ENCODE measurements at places on chromosomes 6 and 20.
A peak's percentile ranks its signal among the peaks of the same experiment; 100 is the strongest.

- no peak for DNase-seq
Observed at GRCh38 chr6:168992446-168993144, 261.1 kb downstream of the THBS2 start.

GRCh38 chr6:138109042-138109997 is 2.1 kb upstream of the PERP start:
- no peak for DNase-seq

DNA sequence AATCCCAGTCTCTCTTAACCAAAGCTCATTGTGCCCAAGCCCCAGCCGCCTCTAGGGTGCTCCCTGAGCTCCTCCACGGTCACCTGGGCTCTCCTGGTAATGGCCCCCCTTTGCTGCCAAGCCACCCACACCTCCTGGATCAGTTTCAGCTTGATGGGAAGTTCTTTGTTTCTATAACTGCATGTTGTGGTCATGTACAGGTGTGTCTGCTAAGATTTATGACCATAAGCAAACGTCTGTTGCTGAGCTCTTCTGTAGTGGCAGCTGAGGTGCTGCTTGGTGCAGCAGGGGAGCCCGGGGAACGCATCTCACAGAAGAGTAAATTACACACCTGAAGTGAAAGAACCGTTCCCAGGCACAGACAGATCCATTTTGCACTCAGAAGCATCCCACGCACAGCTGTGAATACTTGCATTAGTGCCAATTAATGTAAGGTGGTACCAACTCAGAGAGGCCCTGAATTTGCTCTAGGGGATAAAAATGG is 194.6 kb upstream of the ARID1B start:
- no peak for DNase-seq

- DNase-seq: no peak
Observed at GRCh38 chr6:17938901-17939300, 48.5 kb downstream of the KIF13A start.

GRCh38 chr20:41167118-41167470 is 29.8 kb downstream of the PLCG1 start:
- DNase-seq: no peak

GRCh38 chr20:6703656-6704055 is 63.8 kb upstream of the BMP2 start:
- DNase-seq: no peak

- DNase-seq: no peak
Observed at GRCh38 chr6:7042056-7042653, 65.6 kb upstream of the RREB1 start.

DNA sequence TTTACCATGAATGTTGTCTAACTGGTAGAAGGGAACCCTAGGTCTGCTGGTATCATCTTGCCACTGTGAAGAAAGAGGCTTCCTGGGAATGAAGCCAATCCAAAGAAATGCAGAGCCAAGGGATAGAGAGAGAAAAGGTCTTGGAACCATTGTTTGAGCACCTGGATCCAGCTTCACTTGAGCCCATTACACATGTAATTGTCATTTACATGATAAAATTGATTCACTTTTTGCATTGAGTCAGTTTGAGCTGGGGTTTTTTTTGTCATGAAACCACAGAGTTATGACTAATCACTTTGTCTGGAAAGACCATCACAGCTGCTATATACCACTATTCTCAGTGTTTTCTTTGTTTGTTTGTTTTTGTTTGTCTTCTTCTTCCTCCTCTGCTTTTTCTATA is 112.3 kb downstream of the CBLN4 start:
- DNase-seq: no peak

DNA sequence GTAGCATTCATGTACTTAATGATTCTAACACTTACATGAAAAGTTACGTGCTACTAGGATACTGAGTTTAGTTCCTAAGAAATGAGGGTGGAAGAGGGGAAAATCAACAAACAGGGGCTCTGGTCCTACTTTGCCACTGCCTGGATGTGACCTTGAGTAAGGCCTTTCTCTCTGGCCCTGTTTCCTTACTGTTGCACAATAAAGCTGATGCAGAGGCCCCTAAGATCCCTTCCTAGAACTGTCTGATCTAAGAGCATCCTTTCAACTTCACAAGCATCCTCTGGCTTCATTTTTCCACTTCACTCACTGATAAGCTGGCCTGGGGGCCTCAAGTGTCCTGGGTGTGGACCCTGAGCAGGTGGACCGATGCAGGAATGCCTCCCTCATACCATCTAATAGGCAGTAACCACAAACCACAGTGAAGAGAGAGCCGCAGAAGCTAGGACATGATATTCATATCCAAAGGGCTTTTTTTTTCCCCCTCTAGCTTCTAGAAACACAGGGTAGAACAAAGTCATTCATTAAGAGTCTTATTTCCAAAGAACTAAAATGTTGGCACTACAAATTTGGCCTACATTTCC is 21.6 kb downstream of the FKBP1A start:
- DNase-seq: no peak

DNA sequence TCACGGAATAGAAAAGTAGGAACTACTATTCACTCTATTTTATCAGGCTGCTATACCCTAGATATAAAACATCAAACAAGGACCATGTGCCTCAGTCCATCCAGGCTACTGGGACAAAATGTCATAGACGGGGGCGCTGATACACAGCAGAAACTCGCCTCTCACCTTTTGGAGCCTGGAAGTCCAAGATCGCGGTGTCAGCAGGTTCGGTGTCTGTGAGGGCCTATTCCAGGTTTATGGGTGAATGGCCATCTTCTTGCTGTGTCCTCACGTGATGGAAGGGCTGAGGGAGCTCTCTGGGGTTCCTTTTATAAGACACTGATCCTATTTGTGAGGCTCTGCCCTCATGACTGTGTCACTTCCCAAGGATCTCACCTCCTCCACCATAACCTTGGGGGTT is 89.5 kb downstream of the DLL1 start:
- no peak for DNase-seq

DNA sequence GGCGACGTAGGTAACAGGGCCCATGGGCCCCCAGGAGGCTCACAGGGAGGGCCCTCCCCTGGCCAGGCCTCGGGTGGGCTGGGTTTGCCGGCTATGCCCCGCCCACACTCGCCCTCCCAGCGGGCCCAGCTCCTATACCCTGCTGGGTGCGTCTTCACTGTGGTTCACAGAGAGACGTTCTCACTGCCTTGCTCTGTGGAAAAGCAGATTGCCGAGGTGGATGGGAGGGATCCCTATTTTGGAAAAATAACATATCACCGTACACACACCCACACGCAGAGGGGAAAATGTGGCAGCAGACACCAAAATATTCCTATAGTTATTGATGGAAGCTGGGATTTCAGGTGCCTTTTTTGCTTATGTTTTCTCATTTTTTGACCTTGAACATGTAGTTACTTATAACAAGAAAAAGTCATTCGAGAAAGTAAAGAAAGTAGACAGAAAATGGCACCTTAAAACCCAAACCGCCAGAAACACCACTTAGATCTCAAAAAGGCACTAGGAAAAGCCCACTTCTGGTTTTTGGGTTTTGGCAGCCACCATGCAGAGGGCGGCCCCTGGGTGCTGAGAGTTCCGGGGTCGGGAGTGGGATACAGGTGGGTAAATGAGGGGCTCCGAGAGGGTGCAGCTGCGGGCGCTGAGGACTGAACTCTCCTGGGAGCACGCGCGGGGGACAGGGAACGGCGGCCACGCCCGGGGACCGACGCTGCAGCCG is 49.4 kb downstream of the TMEM242 start:
- peak; percentile 10 for DNase-seq

GRCh38 chr20:19872001-19872400 is 113.9 kb downstream of the RIN2 start:
- no peak for DNase-seq

GRCh38 chr6:166258854-166259276 is 49.3 kb downstream of the PRR18 start:
- DNase-seq: no peak

DNA sequence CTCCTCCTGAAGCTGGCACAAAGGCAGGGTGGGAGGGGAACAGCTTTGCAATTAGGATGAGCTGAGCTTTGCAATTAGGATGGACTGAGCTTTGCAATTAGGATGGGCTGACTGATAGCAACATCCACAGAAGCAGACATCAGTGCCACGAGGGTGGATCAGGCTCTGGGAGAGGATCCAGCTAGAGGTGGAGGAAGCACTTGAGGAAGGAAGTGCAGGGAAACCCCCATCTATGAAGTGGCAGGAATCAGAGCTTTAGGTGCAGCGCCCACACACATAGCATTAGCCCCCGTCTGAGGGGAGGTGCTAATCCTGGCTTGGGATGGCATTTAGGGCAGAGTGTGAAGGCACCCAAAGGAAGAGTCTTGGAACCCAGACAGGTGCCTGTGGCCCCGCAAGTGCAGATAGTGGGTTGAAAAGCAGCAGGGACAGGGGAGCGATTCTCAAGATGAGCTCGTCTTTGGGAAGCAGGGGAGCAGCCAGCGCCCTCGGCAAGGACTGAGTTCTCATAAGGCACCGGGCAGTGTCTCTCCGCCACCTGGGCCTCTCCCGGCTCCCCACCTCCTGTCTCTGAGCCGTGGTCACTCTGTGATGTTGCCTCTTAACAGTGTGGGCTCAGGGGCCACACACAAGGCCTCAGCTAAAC is 12.0 kb upstream of the THBS2 start:
- no peak for DNase-seq

GRCh38 chr6:79632580-79632979 is 1.5 kb downstream of the SH3BGRL2 start:
- DNase-seq: no peak

- no peak for DNase-seq
Observed at GRCh38 chr6:20744911-20745557, 210.8 kb downstream of the CDKAL1 start.

GRCh38 chr20:25398376-25399036 is 7.9 kb upstream of the ABHD12 start:
- DNase-seq: no peak

DNA sequence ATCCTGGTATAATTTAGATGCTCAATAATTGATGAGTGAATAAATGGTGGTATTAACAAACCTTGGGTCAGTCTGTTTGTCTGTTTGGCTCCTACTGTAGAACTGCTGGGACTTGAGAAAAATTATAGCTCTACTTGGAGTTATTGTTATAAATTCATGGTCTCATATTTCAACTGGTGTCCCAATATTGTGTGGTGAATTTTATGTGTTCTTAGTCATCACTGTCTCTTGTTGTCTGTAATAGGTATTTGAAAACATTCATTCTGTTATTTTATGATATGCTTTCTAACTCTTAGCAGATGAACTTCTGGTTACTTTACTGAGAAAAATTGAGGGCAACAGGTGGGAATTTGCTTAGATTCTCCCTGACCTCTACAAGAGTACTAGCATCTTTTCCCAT is 221.4 kb downstream of the CDKAL1 start:
- no peak for DNase-seq

GRCh38 chr6:169022079-169022478 is 231.6 kb downstream of the THBS2 start:
- no peak for DNase-seq

DNA sequence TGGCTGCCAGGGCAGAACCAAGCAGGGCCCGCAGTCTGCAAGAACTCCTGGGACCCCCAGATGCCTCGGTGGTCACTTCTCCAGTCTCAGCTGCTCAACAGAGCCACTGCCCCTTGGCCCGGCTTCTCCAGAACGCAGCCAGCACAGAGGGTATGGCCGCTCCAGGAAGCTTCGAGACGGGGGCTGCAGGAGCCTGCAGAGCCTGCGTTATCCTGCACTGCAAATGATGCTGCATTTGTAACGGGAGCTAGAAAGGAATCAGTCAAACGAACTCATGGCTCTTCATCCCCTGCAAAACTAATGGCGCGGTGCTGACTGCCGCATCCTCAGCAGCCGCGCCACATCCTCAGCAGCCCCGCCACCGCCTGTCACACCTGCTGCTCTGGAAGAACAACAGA is 254.9 kb downstream of the TAF4 start:
- no peak for DNase-seq
